ENCODE measurements at places on chromosomes 4 and X.
A peak's percentile ranks its signal among the peaks of the same experiment; 100 is the strongest.

- no peak for ATAC-seq
Observed at GRCh38 chr4:139740531-139741041, 75.0 kb downstream of the MGST2 start.

DNA sequence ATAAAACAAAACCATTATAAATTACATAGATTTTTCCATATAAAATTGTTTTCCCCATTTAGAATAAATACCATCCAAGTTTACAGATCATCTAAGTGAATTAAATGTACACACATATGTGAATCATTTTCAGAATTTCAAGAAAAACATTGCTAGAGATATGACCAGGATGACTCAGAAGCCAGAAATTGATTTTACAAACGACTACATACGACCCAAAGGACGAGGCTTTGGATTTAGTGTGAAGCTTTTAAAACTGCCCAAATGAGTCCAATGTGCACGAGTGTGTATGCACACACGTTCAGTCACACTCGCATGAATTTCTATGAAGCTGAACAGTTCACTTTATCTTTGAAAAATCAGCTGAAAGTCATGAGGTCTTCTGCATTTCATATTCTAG lies 37.9 kb downstream of the MFAP3L start:
- no peak for ATAC-seq

GRCh38 chr4:139202991-139203390 lies 26.0 kb upstream of the ELF2 start:
- ATAC-seq, result no peak

DNA sequence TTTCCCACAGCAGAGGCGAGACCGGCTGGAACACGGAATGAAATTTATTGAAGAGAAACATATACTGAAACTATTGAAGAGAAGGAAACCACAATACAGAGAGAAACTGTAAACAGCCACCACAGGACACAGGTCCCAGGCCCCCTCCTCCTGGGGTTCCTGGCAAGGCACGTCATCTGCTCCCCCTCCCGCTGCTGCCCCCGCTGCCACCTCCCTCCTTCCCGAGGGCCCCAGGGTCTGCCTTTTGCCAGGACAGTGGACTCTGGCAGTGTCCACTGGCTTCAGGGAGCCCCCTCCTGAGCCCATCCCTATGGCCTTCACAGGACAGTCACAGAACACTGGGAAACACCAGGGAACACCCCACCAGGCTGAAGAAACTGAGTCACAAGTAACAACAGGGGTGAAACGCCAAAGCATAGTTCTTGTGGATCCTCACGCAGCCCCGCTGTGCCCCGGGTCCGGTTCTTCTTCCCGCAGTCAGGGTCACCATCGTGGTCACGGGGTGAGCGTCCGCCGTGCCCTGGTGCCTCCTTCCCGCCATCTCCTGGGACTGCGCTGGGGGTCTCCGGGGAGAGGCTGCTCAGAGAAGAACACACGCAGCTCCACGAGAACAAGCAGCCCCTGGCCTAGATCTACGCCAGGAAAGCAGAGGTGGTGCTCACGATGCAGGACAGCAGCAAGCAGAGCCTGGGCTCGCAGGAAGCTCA lies 5.4 kb downstream of the PNMA6E start:
- no peak for ATAC-seq

- ATAC-seq, result no peak
Observed at GRCh38 chr4:57117491-57117890, 7.3 kb upstream of the IGFBP7 start.

- no peak for ATAC-seq
Observed at GRCh38 chr4:165656829-165657490, 216.1 kb upstream of the TLL1 start.

DNA sequence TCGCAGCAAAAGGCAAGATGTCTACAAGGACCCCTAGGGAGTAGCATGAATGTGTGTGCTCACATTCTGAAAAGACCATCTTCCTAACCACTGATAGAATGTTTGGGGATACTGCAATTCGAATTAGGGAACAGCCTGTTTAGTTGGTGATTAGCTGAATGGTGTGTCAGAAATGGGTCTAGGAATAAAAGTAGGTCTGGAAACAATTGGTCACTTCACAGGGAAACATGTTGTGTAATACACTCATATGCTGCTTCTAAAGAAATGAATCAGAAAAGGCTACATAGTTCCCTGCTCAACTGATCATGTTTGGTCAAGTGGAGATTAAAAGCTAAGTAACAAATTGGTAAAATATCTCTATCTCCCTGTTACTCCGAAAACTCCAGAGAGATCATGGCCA lies 2362.4 kb upstream of the TENM3 start:
- ATAC-seq, result no peak

- no peak for ATAC-seq
Observed at GRCh38 chr4:142728233-142728632, 117.9 kb downstream of the INPP4B start.

DNA sequence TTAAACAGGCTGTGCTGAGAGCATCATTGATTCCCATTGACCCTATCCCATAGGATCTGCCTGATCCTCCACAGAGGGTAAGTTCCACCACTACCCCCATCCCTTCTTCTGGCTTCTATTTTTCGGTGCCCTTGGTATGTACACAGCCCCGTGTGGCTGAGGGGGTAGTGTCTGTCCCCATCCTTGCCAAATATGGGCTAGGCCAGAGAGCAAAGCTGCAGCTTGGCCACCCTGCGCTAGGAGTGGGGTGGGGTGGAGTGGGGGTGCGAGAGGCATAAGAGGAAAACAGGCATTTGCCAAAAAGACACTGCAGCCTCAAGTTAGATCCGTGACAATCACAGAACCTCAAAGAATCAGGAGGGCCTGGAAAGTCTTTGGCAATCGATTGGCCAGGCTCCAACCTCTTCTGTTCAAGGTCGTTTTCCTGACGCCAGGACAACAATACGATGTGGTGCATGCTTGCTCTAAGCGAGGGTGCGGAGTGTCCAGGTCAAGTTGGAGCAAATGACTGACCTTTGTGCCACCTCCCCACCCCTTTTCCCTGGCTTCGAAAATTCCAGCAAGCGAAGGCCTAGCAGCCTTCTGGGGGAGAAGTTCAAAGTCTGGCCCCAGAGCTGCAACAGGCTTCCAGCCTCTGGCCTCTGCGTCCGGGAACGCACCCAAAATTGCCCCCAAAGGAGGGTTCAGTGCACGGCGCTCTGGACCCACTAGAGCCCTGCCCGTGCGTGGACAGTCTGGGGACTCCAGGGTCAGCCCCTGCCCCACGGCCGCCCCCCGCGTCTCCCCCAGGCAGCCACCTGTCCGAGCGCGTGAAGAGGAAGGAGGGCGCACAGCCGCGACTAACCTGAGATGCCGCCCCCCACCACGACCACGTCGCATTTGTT lies 598 bp downstream of the MAOB start:
- ATAC-seq, result no peak

- no peak for ATAC-seq
Observed at GRCh38 chrX:139020801-139021200, 309.3 kb upstream of the FGF13 start.

GRCh38 chr4:14910411-14910810 lies 91.9 kb upstream of the CPEB2 start:
- ATAC-seq, result no peak

DNA sequence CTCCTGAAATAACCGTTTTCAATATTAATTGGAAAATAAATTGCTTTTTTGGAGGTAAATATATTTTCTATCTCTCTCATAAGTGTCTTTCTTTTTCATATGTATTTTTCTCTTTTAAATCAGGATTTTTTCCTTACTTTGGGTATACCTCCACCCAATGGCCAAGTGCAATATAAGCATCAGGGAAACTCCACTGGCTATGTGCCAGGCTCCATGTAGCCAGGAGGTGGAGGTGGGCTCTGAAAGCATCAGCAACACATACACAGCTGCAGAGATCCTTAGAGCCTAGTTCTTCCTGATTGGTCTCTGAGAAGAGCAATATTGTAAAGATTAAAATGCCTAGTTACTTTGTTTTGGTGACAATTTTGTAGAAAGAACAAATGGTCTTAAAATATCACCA lies 3.4 kb downstream of the GABRA2 start:
- no peak for ATAC-seq

GRCh38 chr4:127975121-127975770 lies 10.0 kb downstream of the ABHD18 start:
- ATAC-seq, result no peak

DNA sequence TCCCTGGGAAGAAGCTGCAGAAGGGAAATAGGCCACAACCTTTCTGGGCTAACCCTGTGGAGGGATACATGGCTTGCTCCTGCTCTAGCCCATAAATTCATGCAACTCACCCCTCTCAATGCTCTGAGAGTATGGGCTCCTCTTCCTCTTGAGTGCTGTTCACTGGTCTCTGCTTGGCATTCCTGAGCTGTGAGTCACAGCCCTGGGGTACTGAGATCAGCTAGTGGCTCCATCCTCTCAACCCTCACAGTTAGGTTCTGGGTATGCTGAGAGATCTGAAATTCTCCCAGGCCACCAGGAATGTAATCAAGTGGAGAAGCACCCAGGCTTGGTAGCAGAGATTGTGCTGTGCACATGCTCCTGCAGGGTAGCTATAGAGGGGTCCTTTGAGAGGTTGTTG lies 60.6 kb upstream of the SPANXN2 start:
- no peak for ATAC-seq

DNA sequence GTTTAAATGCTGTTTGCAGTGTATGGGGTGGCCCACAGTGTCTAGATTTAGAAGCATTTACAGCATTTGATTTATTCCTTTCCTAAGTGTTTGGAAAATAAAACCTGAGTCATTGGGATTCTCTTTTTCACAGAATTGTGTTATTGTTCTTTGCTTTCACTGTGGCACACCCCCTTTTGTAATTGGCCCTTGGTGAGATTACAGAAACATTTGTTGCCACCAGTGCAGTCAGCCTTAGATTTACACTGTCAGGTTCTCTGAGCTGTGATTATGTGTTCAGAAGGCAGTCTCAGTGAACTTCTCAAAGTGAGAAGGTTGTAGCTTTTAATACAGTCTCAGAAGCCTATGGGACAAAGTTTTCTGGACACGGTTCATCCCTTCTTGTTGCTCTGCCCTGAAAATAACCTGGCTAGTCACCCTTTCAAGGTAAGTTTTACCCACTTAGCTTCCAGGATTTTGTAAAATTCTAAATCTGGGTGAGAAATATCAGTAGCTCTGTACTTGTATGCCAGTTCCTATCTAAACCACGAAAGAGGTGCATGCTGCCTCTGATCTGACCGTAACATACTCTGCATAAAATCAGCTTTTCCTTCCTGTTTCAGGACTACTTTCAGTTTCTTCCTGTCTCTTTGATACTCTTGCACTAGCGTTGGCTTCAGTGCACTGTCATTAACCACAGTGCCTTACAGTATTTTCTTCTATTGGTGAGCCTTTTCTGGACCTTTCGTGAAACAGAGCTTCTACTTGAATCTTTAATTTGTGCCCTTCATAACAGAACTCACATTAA lies 12.6 kb downstream of the RUFY3 start:
- ATAC-seq, result peak; percentile 90

DNA sequence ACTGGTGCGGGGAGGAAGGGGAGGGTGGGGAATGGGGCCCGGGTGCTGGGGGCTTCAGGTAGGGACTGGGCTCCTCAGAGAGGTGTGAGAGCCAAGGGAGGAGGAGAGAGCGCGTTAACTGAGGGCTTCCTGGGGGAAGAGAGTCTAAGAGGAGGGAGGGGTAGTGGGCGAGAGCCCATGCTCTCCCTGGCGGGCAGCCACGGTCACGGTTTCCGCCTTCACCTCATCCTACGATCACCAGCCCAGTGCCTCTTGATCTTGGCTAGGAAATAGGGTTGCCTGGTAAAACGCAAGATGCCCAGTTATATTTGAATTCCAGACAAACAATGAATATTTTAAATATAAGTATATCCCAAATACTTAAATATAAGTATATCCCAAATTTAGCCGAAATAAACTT lies 60.8 kb upstream of the GRPEL1 start:
- no peak for ATAC-seq

Measured in activated CD4-positive, CD25-positive, alpha-beta regulatory T cell treated with anti-CD3 and anti-CD28 coated beads, Interleukin-2, amount 50 U/mL, for 24 hours (primary cell).